CD4-positive, alpha-beta T cell treated with Interleukin-4 for 1 hour (primary cell): ENCODE measurements at places on chromosomes 4 and X.
A peak's percentile ranks its signal among the peaks of the same experiment; 100 is the strongest.

GRCh38 chrX:40484408-40485091 is 96.2 kb upstream of the ATP6AP2 start:
- no peak for DNase-seq

- DNase-seq: no peak
Measured at GRCh38 chr4:171928336-171928735, 115.1 kb downstream of the GALNTL6 start.

- DNase-seq: peak; percentile 39
Measured at GRCh38 chrX:54786967-54787366, 11.1 kb downstream of the ITIH6 start.

GRCh38 chr4:173731257-173731656 is 201.2 kb upstream of the HAND2 start:
- no peak for DNase-seq

GRCh38 chr4:169756971-169757574 is 671 bp downstream of the HPF1 start:
- DNase-seq: no peak

GRCh38 chrX:133881007-133881406 is 104.4 kb downstream of the GPC3 start:
- DNase-seq: no peak

- no peak for DNase-seq
Measured at GRCh38 chr4:171157462-171158082, 655.6 kb upstream of the GALNTL6 start.

DNA sequence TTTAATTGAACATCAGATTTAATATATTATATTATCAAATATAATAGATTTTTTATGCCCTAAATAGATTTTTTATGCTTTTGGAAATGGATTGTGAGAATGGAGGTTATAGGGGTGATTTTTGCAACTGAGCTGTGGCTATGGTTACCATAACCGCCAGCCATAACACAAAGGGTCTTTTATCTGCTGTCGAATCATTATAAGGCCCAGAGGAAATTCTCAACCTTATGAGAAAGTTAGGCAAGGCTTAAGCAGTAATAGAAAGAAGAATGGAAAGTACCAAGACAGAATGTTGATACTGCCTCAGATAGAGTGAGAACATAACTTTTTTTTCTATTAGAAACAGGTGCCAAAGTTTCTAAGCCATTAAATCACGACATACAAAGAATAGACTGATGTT is 26.3 kb upstream of the CXCL6 start:
- no peak for DNase-seq

GRCh38 chr4:169152899-169153298 is 117.9 kb downstream of the SH3RF1 start:
- DNase-seq: no peak

- DNase-seq: no peak
Measured at GRCh38 chr4:52836678-52837077, 25.4 kb upstream of the RASL11B start.

GRCh38 chr4:52892880-52893279 is 30.8 kb downstream of the RASL11B start:
- no peak for DNase-seq

GRCh38 chr4:140258476-140258875 is 104.5 kb upstream of the MAML3 start:
- DNase-seq: no peak

DNA sequence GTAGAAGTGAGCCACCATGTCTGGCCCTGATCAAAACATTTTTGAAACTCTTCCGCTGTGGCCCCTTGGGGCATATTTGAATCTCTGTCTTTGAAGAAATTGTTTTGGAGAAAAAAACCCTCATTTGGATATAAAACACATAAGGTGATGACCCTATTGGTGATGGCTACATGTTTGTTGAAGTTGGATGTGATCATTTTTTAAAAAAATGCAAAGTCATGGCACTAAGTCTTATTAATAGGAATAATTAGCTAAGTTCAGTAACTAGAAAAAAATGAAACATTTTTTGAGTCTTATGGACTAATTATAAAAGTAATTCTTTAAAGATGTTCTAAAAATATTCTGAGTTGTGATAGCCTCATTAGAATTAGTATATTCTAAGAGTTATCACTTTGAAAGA is 17.9 kb upstream of the BBS7 start:
- no peak for DNase-seq

- no peak for DNase-seq
Measured at GRCh38 chr4:127165971-127166370, 466.8 kb upstream of the INTU start.

DNA sequence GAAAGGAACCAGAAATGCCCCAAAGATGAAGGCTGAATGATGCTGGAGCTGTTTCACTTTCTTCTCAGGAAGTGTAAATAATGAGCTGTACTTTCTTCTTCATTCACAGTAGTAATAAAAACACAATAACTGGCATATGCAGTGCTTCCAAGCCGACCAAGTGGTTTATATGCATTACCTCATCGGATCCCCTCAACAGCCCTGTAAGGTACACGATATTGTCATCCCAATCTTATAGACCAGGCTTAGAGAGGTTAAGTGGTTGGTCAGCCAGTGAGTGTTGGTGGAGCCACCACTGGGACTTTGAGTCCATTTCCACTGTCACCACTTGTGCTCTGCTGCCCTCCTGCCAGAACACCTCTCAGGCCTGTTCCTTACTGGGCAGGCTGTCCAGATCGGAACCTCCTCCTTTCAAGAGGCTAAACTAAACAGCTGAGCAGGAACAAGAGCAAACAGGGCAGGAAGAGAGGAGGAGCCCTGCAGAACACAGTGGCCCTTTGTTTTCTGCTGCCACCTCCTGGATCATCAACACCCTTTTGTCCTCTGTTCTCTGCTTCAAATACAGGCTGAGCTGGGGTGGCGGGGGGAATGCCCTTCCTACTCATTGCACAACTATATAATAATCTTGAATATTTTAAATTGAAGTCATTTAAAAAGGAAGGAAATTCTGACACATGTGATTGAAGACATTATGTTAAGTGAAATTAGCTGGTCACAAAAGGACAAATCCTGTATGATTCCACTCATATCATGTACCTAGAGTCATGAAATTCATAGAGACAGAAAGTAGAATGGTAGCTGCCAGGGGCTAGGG is 112.5 kb upstream of the ATP6AP2 start:
- DNase-seq: peak; percentile 55

GRCh38 chrX:75273483-75273882 is 402 bp upstream of the UPRT start:
- DNase-seq: no peak

- DNase-seq: no peak
Measured at GRCh38 chr4:164880489-164881262, 3.7 kb downstream of the APELA start.

DNA sequence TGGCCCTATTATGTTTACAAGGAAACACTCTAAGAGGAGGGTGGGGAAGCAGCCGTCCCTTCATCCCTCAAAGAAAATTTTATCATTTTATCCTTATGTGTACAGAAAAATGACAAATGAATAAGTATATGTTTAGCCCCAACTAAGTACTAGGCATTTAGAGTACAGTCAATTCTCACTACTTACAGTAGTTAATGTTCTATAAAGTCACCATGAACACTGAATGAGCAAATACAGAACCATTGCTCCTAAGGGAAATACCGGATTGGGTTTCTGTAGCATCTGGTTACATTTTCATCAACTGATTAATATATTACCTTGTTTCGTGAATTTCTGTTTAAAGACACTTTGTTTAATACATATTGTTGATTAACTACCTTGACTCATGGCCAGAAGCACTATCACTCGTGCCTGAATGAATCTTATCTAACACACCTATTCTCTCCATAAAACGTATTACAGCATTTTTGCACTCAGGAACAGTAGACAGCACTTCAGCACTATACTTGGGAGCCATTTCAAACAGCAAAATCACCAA is 109.3 kb downstream of the ASB9 start:
- DNase-seq: no peak

GRCh38 chr4:38667085-38667893 is 3.3 kb downstream of the KLF3 start:
- DNase-seq: peak; percentile 88

DNA sequence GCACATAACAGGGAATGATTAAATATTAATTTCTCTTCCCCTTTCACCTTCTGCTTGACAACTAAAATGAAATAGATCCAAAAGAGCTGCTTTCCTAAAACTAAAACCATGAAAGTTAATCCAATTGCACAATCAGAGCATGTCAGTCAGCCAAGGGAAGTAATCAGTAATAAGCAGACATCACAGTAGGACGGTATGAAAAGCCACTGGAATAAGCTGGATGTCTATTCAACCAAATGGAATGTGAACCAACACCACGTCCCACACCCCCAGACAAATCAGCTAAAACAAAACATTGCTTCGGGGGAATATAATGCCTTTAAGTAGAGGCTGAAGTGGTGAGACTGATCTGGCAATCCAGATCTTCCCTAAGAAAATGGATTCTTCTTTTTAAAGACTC is 859.4 kb upstream of the FTHL17 start:
- no peak for DNase-seq

- no peak for DNase-seq
Measured at GRCh38 chr4:25446611-25447010, 69.5 kb downstream of the ANAPC4 start.

- DNase-seq: no peak
Measured at GRCh38 chr4:8514391-8514790, 65.8 kb upstream of the GPR78 start.

DNA sequence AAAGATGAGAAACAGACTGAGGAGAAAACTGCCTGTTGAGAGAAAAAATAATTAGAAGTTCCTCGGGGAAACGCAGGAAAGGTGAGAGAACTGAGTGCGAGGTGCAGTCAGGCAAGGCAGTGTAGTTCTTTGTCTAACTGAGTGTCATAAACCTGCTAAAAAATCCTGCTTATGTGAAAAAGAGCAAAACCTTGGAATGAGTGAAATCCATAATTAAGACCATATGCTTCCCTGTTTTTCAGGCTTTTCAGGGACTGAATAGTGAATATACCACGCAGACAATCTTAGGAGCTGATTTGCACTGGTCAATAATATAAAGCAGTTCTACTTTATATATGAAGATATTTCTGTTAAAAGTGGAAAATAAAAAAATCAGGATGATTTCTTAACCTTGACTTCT is 104.9 kb downstream of the RASGEF1B start:
- DNase-seq: no peak

DNA sequence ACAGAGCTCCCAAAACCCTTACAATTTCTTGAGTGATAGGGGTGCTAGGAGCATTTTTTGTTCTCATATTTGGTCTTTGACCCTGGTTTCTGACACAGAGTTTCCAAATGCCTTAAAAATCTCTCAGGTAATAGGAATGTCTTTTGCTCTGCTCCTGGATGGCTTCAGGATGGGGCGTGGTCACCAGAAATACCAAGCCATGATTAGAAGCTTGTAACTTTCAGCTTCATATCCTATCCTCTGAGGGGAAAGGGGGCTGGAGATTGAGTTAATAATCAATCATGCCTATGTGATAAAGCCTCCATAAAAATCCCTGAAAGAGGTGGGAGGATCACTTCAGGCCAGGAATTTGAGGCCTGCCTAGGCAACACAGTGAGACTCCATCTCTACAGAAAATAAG is 34.6 kb upstream of the IL9R start:
- DNase-seq: no peak
